ENCODE measurements at places on chromosomes 16 and 17.
A peak's percentile ranks its signal among the peaks of the same experiment; 100 is the strongest.

- no peak for DNase-seq
These were observed 46.6 kb upstream of the MED13 start for GRCh38 chr17:62111562-62112171.

GRCh38 chr17:50128441-50129352 lies 1.3 kb downstream of the SAMD14 start:
- DNase-seq = no peak

GRCh38 chr17:6106212-6106611 lies 36.0 kb downstream of the WSCD1 start:
- no peak for DNase-seq

DNA sequence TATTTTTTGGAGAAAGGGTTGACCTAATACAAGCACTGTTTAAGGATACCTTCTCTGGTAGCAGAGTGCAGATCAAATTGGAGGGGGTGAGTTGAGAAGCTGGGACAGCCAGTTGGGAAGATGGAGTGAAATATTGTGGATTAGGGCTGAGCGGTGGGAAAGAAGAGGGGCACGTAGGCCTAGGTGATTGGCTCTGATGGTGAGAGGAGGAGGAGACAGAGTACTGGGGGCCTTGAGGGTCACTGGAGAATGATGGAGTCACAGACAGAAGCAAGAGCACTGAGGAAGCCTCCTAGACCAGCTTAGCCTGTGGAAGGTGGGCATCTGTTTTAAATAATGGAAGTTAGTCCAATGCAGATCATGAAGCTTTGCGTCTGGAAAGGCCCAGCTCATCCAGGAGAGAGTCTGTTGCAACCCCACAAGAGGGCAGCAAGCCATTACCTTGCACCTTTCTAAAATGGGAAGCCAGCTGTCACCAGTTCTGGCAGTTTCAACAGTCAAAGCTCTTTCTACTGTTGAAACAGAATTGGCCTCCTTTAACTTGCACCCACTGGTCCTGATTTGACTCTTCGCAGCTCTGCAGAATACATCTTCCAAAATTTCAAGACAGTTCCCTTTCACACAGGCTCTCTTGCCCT lies 11.8 kb downstream of the SLC9A5 start:
- DNase-seq = no peak

DNA sequence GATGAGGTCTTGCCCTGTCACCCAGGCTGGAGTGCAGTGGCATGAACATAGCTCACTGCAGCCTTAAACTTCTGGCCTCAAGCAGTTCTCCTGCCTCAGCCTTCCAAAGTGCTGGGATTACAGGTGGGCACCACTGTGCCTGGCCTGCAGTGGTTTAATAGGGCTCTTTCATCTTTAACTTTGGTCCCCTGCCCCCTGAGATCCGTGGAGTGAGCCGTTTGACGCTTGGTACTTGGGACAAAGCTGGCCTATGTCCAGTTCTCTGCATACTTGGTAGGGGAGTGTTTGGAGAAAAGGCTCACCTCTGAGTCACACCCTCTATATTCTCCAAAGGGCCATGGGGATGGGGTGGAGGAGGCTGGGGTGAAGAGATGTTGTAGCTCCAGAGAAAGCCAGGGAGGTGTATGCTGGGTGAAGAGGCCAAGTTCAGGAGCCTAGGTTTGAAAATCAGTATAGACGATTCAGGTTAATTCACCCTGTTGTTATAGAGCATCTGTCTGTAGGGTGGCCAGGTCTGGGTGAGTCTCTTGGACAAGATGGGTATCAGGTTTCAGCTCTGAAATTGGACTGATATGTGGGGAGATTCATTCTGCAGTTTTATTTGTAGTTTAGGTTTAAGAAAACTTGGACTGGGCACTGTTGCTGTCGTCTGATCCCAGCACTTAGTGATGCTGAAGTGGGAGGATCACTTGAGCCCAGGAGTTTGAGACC lies 17.6 kb downstream of the ABCC1 start:
- no peak for DNase-seq

DNA sequence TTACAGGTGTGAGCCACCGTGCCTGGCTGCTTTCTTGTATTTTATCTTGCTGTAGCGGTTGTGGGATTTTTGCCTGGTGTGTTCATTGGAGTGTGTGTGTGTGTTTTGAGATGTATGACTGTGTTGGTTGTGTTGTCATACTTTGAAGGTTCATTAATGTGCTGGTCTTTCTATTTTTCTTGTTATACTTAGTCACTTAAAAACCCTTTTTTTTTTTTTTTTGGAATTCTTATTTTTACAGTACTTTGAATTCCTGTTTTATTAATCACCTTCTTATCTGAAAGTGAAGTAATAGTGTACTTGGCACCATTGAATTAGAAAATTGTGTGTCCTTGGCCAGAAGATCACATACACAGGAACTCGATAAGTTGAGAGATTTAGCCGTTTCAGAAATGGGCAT lies 30.2 kb downstream of the TENT4B start:
- no peak for DNase-seq

DNA sequence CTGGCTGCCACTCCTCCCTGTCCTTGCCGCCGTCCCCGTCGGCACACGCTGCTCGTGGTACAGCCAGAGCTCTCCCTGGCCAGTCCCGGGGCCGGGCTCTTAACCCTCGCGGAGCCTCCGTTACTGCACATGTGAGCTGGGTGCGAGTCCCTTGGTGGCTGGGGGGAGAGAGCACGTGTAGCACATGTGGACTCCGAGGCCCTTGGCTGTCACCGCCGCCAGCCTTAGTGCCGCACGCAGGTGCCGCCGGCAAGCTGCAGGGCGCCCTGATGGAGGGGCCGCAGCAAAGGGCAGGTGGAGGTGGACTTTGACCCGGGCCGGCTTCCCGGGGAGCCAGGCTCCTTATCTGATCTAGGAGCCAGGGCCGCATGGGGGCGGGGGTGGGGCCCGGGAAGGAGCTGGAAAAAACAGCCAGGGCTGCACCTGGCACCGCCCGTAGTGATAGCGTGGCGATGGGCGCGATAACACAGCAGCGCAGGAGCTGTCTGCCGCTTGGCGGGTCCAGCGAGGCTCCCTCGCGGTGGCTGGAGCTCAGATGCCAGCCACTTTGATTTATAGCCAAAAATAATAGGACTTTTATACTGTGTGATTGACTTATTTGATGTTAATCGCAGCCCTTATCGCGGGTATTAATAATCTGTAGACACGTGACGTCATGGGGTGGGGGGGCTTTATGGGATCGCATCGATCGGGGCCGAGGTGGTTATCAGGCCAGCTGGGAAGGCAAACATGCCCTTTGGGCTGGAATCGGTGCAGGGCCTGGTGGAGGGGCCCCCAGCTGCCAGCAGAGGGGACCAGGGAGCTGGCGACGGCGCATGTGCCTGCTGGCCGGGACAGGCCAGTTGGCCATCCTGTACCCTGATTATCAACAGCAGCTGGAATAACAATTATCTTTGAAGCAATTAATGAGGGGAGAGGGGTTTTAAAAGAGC lies 35.1 kb downstream of the ZFPM1 start:
- peak; percentile 95 for DNase-seq

GRCh38 chr17:37770631-37771518 lies 26.0 kb upstream of the HNF1B start:
- DNase-seq = peak; percentile 80

DNA sequence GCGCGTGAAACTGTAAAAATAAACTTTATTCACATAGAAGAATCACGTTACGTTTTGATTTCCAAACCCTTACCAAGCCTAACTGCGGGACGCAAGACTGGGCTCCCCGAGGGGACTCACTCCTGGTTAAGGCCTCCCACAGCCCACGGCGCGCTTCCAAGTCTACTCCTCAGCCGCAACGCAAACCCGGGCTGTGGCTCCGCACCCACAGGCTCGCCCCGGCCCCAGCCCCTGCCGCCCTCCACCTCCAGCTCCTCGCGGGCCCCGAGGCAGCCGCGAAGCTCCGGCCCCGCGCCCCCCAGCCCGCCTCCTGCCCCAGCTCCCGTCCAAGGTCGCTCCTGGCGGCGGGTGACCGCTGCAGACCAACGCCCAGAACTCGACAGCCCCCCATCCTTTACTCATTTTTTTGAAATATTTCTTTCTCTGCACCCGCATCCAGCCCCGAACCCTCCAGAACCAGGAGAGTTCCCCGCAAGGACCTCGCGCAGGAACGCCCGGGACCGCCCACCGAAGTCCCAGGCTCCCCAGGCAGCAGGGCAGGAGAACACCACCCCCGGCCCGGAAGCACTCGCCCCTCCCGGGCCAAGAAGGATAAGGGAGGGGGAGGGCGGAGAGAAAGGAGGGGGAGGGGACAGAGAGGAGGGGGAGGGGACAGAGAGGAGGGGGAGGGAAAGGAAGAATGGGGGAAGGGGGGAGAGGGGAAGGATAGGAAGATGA lies 912 bp downstream of the USP22 start:
- peak; percentile 90 for DNase-seq

DNA sequence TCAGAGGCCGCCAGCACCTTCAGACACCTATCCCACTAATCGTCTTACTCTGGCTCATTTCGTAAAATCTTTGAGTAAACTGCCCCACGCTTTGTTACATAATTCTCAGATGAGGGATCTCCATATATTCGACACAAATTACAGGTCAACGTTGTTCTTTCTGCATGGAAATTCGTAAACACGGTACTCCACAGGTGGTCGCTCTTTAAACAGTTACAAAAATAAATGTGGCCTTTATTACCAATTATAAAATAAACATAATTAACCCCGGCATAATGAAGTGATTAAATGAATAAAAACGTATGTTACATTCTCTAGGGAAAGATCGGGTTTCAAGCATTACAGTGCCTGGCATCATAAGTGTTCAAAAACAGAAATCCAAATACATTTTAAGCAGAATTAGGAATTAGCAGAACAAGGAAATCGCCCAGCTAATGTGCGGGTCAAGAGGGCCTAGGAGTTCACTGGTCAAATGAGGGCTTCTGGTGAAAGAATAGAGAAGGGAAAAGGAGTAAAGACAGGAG lies 943 bp upstream of the PIP4K2B start:
- no peak for DNase-seq

- peak; percentile 89 for DNase-seq
These were observed at the start of gene HIRIP3 for GRCh38 chr16:29995324-29995910. Gene HIRIP3, minus strand, starts transcription at chr16:29995617. Its CDS starts 12 bp downstream, at chr16:29995605.

DNA sequence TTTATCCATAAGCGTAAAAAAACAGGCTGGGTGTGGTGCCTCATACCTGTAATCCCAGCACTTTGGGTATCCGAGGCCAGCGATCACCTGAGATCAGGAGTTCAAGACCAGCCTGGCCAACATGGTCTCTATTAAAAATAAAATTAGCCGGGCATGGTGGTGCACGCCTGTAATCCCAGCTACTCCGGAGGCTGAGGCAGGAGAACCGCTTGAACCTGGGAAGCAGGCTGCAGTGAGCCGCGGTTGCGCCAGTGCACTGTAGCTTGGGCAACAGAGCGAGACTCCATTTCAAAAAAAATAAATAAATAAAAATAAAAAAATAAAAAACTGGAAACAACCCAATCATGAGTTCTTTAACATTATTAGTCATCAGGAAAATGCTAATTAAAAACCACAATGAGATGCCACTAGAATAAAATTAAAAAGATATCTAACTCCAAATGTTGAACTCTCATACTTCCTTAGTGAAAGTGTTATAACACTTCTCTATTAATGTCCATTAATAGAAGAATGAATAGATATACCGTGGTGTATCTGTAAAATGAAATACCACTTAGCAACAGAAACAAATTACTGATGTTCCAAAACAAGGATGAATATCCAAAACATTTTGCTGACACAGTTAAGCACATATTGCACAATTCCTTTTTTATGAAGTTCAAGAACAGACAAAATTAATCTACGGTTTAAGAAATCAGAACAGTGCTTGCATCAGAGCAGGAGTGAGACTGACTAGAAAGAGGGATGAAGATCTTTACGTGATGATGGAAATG lies 13.1 kb downstream of the MPHOSPH6 start:
- no peak for DNase-seq

DNA sequence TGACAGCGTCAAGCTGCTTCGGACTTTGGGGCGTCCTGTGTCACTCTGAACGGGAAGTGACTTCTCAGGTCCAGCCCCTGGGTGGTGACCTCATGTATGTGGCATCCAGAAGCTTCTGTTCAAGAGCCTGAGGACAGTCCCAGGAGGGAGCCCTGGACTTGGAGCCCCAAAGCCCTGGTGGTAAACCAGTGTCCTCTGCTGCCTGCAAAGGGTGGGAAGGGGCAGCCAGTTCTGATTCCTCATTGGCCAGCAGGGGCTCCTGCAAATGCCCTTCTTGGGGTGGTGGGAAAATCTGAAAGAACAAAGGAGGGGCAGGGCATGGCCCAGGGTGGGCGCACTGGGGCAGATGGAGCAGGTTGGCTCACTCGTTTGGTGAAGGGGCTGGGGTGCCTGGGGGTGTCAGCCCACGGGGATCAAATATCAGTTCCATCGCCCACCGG lies 1.6 kb downstream of the OSGIN1 start:
- no peak for DNase-seq

GRCh38 chr17:74778960-74779359 lies 2.8 kb upstream of the NAT9 start:
- no peak for DNase-seq

DNA sequence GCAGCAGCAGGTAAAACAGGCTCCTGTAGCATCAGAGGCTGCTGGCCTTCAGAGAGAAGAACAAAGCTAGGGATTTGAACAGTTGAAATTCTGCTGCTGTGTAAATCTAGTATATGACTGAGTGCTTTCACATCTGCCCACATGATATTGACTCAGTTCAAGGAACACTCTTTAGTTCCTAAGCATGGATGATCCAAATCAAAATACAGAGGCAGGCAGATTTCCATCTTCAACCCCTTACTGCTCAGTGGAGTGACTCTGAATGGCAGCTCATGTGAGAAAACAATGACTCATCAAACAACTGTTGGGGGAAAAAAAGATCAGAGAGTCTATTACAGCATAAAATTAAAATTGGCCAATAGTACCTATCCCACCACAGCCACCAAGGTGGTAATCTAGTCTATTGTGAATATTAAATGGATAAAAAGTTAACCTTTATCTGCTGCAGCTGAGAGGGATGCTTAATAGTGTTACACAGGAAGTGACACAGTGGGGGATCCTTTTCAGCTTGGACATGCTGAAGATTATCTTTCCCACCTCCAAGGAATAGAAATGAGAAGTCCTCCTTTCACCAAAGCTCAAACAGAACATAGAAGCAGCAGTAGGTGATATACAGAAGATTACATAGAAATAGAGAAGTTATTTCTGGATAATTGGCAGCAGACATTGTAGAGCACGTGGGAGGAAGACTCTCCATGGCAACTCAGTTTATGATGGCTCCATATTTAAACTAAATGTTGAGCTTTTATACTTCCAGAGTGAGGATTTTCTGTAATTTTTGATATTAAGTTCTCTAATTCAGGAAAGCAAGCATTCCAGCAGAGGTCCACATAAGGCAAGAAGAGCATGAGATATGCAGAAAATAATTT lies 239.7 kb upstream of the ERCC4 start:
- DNase-seq = no peak

DNA sequence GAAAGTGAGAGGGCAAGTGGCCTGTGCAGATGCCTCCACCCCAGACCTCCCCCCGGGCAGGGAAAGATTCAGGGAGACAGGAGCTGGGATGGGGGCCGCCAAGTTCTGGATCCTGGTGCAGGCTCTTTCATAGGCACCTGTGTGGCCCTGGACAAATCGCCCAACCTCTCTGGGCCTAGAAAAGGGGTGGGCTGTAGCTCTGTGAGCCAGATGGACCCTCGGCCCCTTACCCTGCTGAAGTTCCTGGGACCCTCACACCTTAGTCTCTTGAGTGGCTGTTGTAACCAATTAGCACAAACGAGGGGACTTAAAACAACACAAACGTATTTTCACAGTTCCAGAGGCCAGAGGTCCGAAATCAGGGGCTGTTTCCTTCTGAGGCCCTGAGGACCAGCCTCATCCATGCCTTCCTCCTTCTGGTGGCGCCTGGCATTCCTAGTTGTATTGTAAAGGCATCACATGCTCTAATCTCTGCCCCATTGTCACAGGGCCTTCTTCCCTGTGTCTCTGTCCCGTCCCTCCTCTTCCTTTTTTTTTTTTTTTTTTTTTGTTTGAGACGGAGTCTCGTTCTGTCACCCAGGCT lies 352.6 kb downstream of the SEC14L1 start:
- peak; percentile 43 for DNase-seq

- DNase-seq = no peak
These were observed 13.1 kb downstream of the SOCS3 start for GRCh38 chr17:78346605-78347250.
